Stimulated activated CD4-positive, alpha-beta T cell treated with anti-CD3 and anti-CD28 coated beads, Interleukin-12 subunit alpha, Interleukin-12 subunit beta, amount 100 ng/mL, for 48 hours (primary cell): ENCODE measurements at places on chromosomes 3 and 15.
A peak's percentile ranks its signal among the peaks of the same experiment; 100 is the strongest.

DNA sequence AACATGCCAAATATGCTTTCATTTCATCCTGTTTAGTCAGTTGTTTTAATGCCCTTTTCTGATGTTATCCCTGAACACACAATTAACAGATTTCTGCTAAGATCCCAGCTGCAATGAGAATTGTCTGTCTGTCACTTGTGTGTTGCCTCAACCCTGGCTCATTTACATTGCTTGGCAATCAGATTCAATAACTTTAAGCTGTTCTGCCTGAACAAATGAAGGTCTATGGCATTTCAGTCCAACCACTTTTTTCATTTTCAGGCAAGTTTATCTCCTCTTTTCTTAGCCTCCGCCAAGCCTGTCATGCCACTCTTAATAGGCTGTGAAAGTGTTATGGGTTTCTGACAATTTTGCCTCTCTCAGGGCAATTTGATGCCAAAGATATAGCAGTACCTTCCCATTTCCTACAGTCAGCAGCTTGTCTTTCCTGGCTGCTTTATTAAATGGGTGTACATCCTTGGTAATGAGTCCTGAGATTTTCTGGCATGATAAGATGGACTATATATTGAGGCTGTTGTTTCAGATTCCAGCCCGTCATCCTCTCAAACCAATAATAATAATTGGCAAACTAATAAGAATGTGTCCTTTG, 68.7 kb upstream of the ADAMTS9 start:
- DNase-seq, result no peak

DNA sequence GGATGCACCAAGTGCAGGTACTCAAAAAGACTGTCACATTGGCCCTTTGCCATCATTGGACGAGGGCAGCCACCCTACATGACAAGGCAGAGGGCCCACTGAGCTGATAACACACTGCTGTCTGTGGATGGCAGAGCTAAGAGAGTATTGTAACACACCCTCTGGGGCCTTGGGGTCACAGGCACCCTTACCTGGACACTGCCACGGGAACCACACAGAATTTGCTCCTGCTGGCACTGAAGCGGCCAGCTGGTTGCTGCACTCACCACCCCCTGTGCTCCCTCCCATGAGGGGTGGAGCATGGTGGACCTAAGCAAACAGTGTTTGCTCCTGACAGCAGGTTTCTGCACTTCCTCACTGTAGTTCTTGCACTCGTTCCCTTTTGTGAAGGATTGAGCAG, 208.2 kb upstream of the SGO1 start:
- DNase-seq, result no peak

DNA sequence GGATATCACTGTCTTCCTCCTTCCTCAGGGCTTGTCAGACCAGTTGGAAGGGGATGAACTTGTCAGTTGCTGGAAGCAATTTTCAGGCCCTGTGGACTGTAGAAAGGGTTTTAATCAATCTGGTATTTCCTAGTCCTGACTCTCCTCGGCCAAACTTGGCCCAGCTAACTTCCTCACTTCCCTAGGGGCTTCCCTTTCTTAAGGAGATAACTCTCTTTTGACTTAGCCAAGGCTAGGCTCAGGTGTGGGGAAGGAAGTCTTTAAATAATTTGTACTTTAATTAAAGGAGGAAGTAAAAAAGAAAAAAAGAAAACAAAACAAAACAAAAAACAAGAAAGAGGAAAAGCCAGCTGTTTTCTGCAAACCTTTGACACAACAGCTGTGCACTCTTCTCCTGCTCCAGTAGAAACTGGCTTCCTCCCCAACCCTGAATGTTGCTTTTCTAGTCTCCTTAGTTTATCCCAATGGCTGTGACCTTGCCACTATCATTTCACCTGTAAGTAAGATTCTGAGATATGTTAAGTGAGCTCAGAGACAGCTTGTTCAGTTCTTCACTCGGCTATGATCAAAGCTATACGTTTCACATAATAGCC, 53.0 kb upstream of the ST3GAL6 start:
- no peak for DNase-seq

GRCh38 chr3:29440413-29441305, 159.8 kb downstream of the RBMS3 start:
- no peak for DNase-seq

GRCh38 chr3:12487336-12487735, 3.1 kb downstream of the TSEN2 start:
- no peak for DNase-seq

DNA sequence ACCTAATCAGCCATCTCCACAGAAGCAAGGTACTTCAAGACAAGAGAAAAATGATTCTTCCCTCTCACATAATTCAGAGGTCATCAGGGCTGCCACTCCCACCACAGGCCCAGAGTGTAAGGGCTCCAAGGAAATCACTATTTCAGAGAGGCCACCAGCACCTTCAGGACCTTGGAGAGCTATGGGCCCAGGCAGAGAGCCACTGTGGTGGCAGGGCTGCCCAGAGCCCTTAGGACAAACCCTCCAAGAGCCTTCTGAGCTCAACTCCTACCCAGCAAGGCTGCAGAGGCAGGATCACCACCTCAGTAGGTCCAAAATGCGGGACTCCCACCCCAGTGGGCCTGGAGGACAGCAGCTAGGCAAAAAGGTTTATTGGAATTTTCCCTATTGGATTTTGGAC, 17.9 kb upstream of the FAN1 start:
- DNase-seq, result no peak

DNA sequence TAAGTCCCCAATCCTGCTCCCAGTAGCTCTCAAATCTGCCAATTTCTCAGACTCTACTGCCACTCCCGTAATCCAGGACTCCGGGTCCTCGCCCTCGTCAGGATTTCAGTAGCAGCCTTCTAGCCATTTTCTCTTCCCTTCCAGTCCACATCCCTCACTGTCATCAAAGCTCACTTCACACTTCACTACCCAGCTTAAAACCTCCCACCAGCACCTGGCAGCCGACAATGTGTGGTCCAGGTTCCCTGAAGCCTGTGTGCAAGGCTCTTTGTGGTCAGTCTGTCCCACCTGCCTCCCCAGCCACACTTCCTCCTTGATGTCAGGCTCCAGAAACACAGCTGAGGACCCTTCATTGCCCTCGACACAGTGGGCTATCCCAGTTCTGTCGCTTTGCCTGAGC, 304.5 kb upstream of the ROPN1 start:
- DNase-seq, result no peak

GRCh38 chr3:158602227-158602626, 31.2 kb downstream of the MLF1 start:
- DNase-seq, result no peak

- peak; percentile 88 for DNase-seq
These were observed 2.8 kb upstream of the BCL6 start for GRCh38 chr3:187748050-187748481.

GRCh38 chr15:66588971-66589370, 23.2 kb upstream of the LCTL start:
- DNase-seq, result no peak

GRCh38 chr3:27718459-27718858, 3.7 kb downstream of the EOMES start:
- no peak for DNase-seq

- DNase-seq, result no peak
These were observed 2.3 kb upstream of the FAM43A start for GRCh38 chr3:194683380-194683779.

GRCh38 chr3:167919590-167919989, 176.1 kb downstream of the GOLIM4 start:
- no peak for DNase-seq

DNA sequence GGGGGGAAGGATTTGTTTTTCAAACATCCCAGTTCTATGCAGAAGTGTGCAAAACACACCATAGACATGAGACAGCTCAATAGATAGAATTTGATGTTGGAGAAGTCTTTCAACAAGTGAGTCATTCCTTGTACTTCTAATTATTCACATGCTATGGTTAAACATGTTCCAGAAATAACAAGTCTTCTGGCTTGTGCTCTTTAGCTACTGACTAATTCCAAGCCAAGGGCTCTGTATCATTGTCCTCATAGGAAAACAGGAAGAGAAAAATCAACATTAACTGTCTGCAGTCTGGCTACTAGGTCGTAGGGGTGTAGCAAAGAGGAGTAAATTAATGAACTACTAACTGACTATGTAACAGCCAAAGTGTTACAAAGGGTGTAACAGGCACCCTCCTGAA, 25.8 kb downstream of the LDHAL6B start:
- no peak for DNase-seq

DNA sequence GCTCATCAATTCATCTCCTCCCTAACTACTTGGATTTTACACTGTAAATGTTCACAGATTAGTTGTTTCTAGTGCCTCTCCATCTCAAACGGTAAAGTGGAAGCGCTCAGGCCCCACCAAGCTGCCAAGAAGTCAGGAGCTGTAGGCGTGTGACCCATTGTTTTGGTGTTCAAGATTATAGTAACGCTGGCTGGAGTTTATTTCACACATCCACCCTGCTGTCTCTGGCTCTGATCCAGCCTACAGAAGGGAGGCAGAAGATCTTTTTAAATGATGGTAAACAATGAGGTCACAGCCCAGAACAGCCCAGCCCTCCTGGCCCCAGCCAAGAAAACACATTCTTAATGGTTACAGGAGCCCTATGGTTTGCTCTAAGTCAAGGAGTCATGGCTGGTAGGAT, 25.7 kb upstream of the GALNT15 start:
- no peak for DNase-seq
